ENCODE measurements at places on chromosomes 1 and 21. TPM values are rescaled to one million over a fixed set of nuclear protein-coding genes. Genes with fewer than 3 reads are reported as not detected.

Gene CSF3R
- total RNA-seq = 0.09 TPM

Gene BGLAP
- total RNA-seq = 2.6 TPM

Gene LYPD8
- total RNA-seq = not detected

GRCh38 chr21:15190837-15191236 lies 126.0 kb upstream of the NRIP1 start:
- no peaks in the 10 kb centered on the region for H3K36me3 ChIP-seq
- H3K27me3 ChIP-seq = no peaks in the 10 kb centered on the region
- peaks cover 8% of the 10 kb centered on the region for H3K4me1 ChIP-seq
- no peak overlapping the region for H3K4me3 ChIP-seq
- H3K27ac ChIP-seq = no peak overlapping the region
- DNase-seq = no peak

Gene TRNAU1AP
- 40.6 TPM for total RNA-seq

DNA sequence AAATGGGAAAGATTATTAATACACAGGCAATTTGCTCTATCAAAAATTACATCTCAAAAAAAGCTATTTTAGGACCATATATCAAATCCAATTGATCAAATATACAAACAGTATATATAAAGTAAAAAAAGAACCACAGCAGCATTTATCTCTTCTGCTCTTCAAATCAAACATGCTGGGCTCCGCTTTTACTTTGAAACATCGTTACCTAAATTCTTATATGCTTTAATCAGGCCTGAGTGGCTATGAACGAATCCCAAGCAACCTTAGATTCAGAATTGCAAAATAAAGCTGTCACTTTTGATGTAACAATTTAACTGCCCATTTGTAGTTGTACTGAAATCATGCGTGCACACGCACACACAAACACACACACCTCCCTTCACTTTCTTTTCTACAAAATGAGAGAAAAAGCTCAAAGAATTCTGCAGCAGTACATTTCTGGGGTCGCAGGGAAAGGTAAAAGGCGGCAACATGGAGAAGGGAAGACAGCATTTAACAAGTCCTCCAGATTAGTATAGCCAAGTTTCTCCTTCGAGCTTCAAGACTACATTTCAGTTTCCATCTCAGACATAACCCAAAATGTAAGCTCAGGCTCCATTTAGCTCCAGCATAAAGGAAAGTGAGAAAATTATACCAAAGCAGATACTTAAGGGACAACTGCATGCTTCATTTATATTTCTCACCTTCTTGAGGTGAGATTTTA lies 92.2 kb upstream of the TTC39A start:
- peak overlapping the region; percentile 59 for H3K4me3 ChIP-seq
- H3K27ac ChIP-seq = peak overlapping the region; percentile 95
- H3K4me1 ChIP-seq = peaks cover 30% of the 10 kb centered on the region
- no peaks in the 10 kb centered on the region for H3K36me3 ChIP-seq

Gene BMP8B
- total RNA-seq = 0.82 TPM

DNA sequence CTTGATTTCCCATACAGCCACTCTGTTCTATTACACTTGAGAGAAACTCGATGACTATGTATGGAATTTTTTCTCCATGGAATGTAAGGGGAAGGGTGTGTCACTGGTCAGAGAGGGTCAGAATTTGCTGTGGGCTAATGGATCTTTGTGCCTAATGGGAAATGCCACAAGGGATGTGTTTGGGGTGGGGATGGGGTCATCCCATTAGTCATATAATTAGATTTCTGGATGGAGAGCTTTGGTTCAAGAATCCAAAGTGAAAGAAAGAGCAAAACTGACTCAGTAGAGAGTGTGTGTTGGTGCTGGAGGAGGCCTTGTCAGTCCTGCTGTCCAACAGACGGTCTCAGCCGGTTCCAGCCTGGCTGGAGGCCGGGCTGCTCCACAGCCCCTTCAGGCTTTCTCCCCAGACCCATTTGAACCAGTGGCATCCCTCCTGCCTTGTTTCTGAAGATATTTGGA lies 86.4 kb downstream of the LAMC2 start:
- no peaks in the 10 kb centered on the region for H3K36me3 ChIP-seq
- H3K27me3 ChIP-seq = no peaks in the 10 kb centered on the region
- peaks cover 13% of the 10 kb centered on the region for H3K4me1 ChIP-seq
- H3K4me3 ChIP-seq = no peak overlapping the region

Gene PAFAH2
- 11.5 TPM for total RNA-seq

DNA sequence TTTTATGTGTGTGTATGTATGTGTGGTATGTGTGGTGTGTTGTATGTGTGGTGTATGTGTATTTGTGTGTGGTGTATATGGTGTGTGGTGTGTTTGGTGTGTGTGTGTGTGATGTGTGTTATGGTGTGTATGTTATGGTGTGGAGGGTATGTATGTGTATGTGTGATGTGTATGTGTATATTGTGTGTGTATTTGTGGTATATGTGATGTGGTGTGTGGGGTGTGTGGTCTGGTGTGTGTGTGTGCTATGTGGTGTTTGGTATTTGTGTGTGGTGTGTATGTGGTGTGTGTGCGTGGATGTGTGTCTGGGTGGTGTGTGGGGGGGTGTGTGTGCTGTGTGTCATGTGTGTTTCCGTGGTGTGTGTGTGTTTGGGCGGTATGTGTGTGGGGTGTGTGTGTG lies 59.3 kb downstream of the SH3BGR start:
- peaks cover 15% of the 10 kb centered on the region for H3K4me1 ChIP-seq
- DNase-seq = no peak
- no peak overlapping the region for H3K4me3 ChIP-seq

DNA sequence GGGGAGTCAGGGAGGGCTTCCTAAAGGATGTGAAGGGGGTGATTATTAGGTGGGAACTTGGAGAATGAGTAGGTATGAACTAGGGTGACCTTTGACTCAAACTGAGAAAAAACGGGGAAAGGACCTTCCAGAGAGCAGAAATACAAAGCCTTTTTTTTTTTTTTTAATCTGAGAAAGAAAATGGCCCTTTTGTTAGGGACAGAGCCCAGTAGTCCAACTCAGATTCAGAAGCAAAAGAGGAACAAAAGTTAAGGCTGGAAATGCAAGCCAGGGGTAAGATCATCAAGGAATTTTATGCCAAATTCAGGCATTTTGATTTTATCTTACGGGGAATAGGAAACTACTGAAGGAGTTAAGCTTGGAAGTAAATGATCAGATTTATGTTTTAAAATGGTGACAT lies 96.0 kb upstream of the SMYD2 start:
- peaks cover 13% of the 10 kb centered on the region for H3K4me1 ChIP-seq
- peaks cover 5% of the 10 kb centered on the region for H3K36me3 ChIP-seq
- no peak overlapping the region for H3K27ac ChIP-seq
- DNase-seq = no peak
- H3K4me3 ChIP-seq = no peak overlapping the region

Gene F13B
- total RNA-seq = not detected

- H3K4me3 ChIP-seq = no peak overlapping the region
- peaks cover 10% of the 10 kb centered on the region for H3K4me1 ChIP-seq
- H3K36me3 ChIP-seq = no peaks in the 10 kb centered on the region
- no peak for DNase-seq
These were observed 424.9 kb downstream of the ADGRL2 start for GRCh38 chr1:82225421-82226185.

DNA sequence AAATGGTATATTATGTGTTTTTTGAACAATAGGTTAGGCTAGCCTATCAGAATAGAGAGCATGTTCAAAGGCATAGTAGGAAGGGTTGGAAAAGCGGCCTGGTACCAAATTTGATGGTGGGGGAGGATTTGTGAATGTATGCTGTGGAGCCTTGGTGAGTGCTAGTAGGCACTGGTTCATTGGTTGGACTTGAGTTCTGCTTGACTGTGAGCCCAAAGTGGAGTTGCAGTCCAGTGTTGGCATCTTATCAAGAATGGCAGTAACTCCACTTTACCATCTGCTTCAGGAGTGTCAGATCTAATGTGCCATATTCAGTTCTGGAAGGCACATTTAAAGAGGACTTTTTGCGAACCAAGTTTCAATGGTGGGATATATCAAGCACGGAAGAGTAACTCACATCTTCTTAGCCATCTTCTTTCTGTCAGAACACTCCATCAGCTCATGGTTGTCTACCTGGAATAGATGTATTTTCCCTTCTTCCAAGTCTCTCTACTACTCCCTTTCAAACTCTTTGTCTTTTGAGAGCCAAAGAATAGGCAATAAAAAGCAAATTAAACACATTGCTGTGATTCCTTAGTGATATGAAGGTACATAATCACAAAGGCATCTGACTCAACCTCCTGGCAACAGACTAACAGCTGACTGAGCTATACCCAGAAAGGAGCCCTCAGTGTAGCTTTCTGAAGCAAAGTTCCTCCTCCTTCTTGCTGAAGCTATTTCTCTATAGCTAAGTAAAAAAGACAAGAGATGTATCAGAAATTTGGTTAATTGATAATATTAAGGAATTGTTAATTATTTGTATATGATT lies 21.7 kb downstream of the LRRC8B start:
- DNase-seq = no peak
- no peak overlapping the region for H3K4me3 ChIP-seq
- H3K4me1 ChIP-seq = peaks cover 23% of the 10 kb centered on the region

GRCh38 chr1:196317535-196318522 lies 290.4 kb downstream of the KCNT2 start:
- no peak overlapping the region for H3K4me3 ChIP-seq
- no peaks in the 10 kb centered on the region for H3K27me3 ChIP-seq
- peaks cover 18% of the 10 kb centered on the region for H3K4me1 ChIP-seq

DNA sequence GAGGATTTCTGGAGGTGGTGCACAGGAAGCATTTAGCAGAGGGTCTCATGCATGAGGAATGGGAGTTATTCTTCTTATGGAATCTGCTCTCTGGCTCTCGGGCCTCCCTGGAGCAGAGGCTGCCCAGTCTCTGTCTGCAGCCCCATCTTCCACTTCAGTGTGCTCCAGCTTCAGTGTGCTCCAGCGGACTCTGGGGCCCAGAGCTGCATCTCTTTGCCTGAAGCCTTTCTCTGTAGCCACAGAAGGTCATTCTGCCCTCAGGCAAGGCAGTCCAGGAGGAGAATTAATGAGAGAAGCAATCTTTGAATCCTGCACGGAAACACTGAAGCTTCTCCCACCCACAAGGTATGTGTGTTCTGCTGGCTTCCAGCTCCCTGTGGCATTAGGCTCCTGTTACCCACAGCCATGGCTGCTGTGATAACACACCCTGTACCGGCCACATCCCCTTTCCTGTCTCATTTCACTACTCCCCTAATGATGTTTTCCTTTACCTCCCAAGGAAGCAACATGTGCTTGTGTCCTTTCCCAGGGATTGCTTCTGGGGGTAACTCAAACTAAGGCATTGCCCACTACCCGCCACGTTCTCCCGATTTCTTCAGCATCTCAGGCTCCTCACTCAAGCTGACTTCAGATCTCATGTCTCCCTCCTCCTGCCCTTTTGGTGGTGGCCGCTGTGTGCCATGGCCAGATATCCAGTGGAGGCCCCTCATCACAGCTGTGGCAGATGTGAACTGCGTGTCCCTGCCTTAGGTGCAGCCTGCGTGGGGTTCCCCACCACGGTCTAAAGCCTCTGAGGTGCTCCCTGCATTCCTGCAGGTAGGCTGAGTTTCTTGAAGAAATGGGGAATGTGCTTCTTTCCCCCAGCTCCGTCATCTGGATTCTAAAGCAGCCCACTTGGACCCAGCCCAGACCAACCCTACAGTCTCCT lies 181.2 kb upstream of the GALNT2 start:
- no peak for DNase-seq
- H3K27ac ChIP-seq = no peak overlapping the region
- H3K36me3 ChIP-seq = no peaks in the 10 kb centered on the region
- no peak overlapping the region for H3K4me3 ChIP-seq
- H3K4me1 ChIP-seq = 0 out of 2 replicates have a peak, but pooled peaks cover 5% of the 10 kb centered on the region

DNA sequence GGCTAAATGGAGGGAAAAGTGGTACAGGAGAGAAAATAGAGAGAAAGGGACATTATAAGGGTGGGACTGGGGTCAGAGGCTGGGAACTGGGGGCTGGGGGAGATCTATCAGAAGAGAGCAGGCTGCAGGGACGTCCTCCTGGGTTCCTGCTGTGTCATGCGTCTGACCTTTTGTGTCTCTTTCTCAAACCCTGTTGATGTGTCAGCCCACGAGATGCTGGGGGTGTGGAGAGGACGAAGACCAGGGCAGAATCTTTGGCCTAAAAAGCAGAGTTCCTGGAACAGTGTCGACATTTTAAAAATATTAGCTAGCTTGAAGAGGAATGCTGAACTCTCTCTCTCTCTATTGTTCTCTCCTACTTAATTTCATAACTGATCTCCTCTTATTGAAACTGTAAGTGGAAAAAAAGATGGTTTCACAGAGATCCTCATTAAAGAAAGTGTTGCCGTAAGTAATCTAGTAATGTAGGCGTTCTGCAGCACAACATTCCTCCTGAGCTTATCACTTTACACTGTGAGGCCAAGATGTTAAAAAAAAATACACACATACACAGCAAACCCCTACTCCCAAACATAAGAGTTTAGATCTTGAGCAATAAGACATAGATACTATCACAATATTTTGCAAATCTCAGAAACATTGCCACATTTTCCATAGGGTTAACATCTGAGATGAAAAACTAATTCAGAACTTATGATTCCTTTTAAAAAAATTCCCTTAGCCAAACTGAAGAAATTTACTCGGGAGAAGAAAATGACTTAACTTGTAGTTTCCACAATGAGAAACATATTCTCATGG lies 52.6 kb downstream of the RUNX1 start:
- H3K4me1 ChIP-seq = 0 out of 2 replicates have a peak, but pooled peaks cover 7% of the 10 kb centered on the region
- H3K4me3 ChIP-seq = no peak overlapping the region
- no peaks in the 10 kb centered on the region for H3K36me3 ChIP-seq

DNA sequence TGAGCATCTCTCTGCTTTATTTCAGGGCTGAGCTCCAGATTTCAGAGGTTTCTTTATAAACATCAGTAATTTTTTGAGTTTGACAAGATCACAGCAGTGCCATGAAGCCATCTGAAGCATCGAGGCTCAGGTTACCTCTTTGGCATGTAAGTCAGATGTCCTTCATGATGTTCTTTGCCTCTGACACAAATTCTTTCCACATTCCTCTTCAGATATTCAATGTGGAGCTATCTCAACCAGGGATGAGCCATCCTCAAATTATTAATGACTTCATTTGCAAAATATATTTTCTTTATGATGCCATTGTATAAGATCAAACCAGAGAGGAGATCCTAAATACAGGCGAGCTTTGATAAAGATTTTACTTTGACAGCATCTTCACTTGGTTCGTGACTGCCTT lies 256.7 kb downstream of the COL11A1 start:
- peaks cover 22% of the 10 kb centered on the region for H3K36me3 ChIP-seq
- 0 out of 2 replicates have a peak, but pooled peaks cover 5% of the 10 kb centered on the region for H3K4me1 ChIP-seq
- no peak overlapping the region for H3K27ac ChIP-seq
- no peak overlapping the region for H3K4me3 ChIP-seq

DNA sequence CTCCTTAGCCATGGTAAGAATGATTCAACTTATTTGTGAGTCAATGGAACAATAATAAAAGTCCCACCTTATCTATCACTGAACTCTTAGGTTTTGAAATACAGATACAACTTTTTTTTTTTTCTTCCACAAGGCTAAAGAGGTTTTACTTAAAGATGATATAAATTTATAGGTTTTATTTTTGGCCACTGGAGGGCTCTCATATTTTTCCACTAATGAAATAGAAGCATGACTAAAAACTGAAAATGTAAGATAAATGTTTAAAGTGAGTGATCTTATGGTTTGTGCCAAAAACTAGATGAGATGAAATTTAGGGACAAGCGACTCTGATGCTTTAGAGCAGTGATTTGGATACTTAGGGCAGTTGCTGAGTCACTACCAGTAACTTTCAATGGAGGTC lies 499.0 kb downstream of the NUF2 start:
- DNase-seq = no peak
- no peaks in the 10 kb centered on the region for H3K36me3 ChIP-seq
- no peaks in the 10 kb centered on the region for H3K27me3 ChIP-seq
- H3K4me3 ChIP-seq = no peak overlapping the region
- no peak overlapping the region for H3K27ac ChIP-seq

GRCh38 chr1:5709461-5709975 lies 282.7 kb downstream of the NPHP4 start:
- H3K4me1 ChIP-seq = no peaks in the 10 kb centered on the region
- no peak overlapping the region for H3K4me3 ChIP-seq
- peaks cover 4% of the 10 kb centered on the region for H3K36me3 ChIP-seq

Measured in WTC11 (cell line).